ENCODE measurements at places on chromosomes 5 and 9.

GRCh38 chr9:122221183-122221811, 7.5 kb downstream of the LHX6 start:
- DNase-seq, result no peak

GRCh38 chr5:35990520-35990919, 670 bp downstream of the UGT3A1 start:
- no peak for DNase-seq

DNA sequence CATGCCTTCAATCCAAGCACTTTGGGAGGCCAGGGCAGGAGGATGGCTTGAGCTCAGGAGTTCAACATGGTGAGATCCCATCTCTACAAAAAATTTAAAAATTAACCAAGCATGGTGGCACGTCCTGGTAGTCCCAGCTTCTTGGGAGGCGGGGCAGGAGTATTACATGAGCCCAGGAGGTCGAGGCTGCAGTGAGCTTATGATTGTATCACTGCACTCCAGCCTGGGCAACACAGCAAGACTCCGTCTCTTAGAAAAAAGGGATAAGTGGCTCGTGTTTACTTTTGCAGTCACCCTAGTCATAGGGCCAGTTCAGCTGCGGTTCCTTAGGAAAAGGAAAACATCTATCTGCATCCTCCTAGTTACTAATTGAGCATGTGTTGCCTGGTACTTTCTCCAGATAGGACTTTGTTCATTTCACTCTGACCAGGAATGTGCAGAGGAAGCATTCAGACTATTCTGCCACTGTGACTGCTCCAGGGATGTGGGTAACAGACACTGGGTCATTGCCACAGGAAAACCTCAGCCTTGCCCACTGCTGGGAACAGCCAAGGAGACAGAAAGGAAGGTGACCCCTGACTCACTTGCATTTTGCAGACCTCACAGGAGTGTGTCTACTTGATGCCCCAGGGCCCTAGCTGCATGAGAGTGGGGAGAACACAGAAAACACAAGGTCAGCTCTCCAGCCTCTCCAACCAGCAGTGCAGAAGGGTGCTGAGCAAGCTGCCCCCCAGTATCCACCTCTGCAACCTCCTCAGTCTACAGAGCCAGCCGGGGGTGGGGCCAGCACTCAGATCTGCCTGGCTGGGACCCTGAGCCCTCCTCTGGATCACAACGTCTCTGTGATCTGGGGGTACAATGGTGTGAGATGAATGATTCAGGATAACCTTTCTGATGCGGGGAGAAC, 33.9 kb upstream of the ALDH1B1 start:
- DNase-seq, result no peak

- no peak for DNase-seq
These were observed 24.0 kb downstream of the HSPA4 start for GRCh38 chr5:133075572-133076536.

DNA sequence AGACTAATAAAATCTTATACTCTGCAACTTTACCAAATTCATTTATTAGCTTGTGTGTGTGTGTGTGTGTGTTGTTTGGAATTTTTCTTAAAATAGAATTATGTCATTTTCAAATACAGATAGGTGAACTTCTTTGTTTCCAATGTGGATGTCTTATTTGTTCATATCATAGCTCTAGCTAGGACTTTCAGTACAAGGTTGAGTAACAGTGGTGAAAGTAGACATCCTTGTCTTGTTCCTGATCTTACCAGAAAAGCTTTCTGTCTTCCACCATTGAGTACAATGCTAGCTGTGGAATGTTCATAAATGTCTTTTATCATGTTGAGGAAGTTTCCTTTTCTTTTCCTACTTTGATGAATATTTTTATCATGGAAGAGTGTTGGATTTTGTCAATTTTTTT, 74.8 kb downstream of the CCDC192 start:
- no peak for DNase-seq

- no peak for DNase-seq
These were observed 10.9 kb downstream of the FUBP3 start for GRCh38 chr9:130590305-130590704.

GRCh38 chr9:78533500-78533899, 236.6 kb downstream of the PSAT1 start:
- DNase-seq, result no peak

DNA sequence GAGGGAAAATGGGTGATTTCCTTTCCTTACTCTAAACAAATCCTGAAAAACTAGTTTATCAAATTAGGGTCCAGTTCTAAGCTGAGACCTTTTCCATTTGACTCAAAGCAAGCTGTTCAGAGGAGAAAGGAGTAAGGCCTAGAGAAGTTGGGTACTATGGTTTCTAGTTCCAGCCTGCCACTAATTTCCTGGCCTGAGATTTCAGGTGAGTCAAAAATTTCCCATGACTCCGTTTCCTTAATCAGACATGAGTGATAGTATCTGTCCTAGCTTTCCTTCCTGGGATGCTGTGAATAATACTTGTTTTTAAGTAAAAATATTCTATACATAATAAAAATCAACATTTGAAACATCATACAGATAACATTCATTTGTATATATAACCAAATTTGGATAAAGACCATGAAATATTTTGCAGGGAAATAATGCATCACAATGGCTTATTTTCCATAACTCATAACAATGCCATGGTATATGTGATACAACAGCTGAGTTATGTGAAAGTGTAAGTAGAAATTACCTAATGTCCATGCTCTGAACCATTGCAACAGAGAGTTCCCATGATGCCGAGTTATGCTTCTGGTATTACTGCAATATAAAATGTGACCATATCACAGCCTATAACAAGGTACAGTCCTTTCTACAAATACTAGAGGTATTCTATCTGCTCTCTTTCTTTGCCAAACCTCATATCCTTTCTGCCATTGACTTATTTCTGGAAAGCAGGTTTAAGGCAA, 142.7 kb downstream of the MLLT3 start:
- no peak for DNase-seq

GRCh38 chr9:93183663-93184431, at the start of gene WNK2:
WNK2 (plus strand) TSS chr9:93184139; CDS start chr9:93184930, 791 bp downstream.
- DNase-seq, result peak; percentile 16

DNA sequence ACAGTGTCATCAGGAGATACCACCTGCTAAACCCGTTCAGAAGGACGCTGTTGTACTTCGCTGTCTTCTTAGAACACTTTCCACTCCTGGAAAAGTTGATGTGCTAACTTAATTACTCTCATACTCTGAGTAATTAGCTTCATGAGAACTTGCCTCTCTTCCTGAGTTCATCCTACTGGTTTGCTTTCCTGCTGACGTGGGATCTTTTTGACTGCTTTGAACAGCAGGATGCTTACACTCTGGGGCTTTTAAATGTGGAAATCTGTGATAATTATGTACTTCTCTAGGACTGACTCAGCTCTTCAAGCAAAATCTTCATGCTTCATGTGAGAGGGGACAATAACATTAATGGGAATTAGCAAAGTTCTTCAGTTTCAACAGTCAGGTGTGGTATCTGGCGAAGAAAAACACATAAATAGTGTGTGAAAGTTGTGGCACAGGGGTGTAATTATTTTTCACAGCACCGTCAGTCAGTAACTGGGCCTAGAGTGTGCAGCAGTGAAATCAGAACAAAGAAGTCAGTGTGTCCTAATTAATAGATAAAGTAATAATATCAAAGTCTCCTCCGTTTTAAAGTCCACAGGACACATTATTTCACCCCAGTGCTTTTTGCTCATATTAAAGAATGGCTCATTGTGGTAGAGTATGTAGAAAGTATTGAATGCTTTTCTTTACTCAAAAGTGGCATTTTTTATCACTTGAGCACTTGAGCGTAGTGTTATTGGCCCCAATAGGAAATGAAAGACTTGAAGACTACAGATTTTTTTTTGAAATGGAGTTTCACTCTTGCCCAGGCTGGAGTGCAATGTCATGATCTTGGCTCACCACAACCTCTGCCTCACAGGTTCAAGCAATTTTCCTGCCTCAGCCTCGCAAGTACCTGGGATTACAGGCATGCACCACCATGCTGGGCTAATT, 140.9 kb upstream of the DMRT1 start:
- DNase-seq, result no peak

- no peak for DNase-seq
These were observed 133.2 kb upstream of the DMAC1 start for GRCh38 chr9:7932767-7933166.

DNA sequence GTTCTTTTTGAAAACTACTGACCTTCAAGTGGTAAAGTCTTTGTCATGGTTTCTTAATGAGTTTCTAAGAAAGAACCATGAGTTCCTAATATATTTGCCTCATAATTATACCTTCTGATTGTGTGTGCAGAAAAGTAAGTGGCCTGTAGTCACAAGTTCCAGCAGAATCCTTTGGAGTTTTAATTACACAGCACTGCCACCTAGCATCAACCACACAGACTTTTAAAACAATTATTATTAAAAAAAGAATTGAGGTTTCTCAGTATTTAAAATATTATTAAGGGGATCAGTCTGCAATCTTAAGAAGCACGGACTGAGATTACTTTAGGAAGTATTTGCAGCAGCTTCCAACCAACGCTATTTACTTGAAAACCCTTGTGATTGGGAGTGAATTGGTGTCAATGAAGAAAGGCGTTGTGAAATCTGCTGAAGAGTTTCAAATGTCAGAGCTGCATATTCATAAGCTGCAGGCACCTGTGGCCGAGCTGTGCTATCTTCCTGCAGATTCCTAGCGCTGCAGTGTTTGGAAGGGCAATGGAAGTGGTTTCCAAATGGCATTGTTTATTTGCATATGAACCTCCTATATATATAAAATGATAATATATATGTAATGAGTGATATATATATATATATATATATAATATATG, 1074.2 kb upstream of the WWC1 start:
- DNase-seq, result no peak

- DNase-seq, result no peak
These were observed 435.8 kb upstream of the PAPPA start for GRCh38 chr9:115717711-115718173.

GRCh38 chr5:55051357-55051756, 27.3 kb downstream of the GZMK start:
- no peak for DNase-seq

- DNase-seq, result no peak
These were observed 1.2 kb downstream of the CDHR2 start for GRCh38 chr5:176550275-176550831.

DNA sequence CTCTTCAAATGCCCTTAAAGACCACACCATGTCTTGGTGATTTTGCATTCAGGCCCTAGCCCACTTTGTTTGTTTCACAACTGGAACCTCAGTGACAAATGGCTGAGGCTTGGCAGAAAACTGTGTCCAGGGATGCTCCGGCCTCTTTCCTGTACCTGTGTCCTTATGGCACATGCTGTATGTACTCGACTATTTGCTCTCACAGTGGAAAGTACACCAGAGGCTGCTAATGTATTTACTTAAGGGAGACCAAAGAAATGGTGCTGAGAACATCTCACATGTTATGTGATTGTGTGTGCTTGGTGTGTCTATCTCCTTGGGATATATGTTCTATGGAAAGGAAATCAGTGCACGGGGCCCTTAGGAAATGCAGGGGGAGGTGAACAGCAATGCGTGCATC, 263.3 kb downstream of the GADD45G start:
- no peak for DNase-seq

- DNase-seq, result no peak
These were observed 8.1 kb downstream of the FAM193B start for GRCh38 chr5:177546258-177546741.

DNA sequence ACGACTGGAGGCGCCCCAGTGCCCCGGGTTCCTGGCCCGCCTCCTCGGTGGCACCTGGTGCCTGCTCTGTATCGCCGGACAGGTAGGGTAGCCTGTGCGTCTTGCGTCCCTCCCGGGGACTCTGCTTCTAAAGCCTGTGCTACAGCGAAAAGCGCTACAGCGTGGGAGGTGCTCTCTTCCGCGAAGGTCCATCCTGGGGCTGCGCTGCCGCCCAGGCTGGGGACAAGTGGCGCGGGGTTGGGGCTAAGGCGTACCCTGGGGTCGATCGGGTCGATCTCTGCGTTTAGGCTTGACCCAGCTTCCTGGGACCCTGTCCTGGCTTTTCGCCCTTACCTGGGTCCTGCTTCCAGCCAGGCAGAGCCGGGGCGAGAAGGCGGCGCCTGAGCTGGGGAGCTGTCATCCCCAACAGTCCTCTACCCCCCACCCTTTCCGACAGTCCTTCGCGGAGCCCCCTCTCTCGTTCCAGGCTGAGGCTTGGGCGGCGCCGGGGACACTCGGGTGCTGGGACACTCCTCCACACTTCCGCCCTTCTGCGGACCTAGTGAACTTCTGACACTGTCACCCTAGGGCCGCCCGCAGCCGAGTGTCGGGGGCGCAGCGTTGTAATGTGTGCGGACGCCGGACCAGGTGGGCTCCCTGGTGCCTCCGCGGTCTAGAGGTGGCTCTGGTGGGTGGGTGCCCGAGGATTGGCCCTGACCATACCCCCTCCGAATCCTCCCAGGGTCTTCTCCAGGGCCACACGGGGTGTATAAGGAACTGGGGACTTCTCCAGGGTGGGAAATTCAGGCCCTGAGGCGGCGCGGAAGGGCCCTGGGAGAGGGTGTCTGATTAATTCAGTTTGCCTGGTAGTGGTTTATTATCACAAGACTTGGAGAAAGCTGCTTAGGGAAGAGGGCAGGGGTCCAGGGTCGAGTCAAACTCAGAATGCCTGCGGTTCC, 328.2 kb downstream of the SH3GL2 start:
- no peak for DNase-seq

DNA sequence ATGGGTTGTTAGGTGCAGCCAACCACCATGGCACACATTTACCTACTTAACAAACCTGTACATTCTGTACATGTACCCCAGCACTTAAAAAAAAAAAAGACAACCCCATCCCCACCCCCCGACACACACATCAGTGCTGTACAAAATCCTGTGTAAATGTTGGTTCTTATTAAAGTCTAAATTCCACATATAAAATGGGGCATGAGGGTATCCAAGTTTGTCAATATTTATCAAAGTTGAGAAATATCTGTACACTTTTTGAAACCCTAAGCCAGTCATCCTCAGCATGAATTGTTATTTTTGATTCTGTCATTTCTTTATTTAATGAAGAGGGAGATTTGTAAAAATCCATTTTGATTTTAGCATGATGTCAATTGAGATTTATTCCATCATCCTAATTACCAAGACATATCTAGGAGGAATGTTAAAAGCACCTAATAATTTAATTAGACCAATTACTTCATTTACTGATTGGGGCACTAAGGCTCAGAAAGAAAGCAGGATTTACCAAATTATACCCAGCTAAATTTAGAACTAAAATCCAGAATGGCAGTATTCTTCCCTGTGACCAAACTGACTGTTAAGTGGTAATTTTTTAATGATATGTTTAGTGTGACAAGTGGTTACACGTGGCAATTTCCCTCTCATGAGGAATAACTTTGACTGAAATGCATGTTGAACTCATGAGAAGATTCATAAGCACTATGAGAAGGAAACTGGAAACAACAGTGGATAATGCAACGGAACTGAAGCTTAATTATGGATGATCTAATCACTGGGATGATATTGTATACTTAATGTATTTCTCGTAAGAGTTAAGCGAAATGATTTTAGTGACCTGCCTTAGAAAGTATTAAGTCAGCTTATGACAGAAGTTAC, 195.9 kb downstream of the SGCD start:
- DNase-seq, result no peak

- no peak for DNase-seq
These were observed 32.0 kb downstream of the PLPP1 start for GRCh38 chr5:55502759-55503158.

- no peak for DNase-seq
These were observed 19.6 kb upstream of the TNC start for GRCh38 chr9:115137526-115137925.

- DNase-seq, result no peak
These were observed 58.2 kb downstream of the IPPK start for GRCh38 chr9:92611621-92612285.

Measured in activated CD4-positive, alpha-beta T cell treated with anti-CD3 and anti-CD28 coated beads for 1 hour (primary cell).